ENCODE measurements at places on chromosomes 1 and 21.

DNA sequence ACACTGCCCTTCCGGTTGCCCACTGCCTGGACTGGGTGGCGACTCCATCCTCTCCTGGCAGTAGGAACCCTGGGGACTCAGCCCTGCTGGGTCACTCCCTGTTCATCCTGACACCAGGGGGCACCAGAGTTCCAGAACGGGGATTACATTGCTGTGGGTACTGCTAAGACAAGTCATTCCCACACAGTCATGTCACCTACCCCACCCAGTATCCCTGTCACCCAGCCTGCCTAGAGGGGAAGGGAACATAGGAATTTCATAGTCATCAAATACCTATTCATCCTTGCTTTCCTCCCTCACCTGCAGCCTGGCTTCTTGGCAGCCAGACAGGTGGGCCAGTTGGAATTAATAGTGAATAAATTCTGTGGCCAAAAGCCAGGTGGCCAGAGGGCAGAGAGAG, 9.8 kb upstream of the SFN start:
- DNase-seq = peak; percentile 75

GRCh38 chr1:17558954-17559614, 19.6 kb downstream of the ARHGEF10L start:
- peak; percentile 60 for DNase-seq

GRCh38 chr1:210098356-210098755, 134.2 kb upstream of the SERTAD4 start:
- peak; percentile 42 for DNase-seq

DNA sequence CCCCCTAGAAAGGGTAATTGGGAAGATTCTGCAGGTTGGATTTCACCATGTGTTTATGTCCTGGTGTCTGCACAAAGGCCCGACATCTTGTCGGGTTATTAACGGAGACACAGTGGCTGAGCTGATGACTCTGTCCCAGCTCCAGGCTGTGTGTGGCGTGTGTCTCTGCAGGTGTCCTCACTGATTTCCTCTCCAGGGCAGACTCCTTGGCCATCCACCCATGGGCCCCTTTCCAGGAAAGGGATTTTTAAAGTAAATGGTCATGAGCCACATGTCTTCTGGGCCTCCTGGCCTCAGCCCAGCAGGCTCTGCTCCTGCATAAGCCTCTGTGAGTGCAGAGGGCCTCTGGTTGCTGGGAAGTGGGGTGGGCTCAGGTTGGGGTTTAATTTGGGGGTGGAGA, 418.7 kb upstream of the VAMP3 start:
- no peak for DNase-seq

DNA sequence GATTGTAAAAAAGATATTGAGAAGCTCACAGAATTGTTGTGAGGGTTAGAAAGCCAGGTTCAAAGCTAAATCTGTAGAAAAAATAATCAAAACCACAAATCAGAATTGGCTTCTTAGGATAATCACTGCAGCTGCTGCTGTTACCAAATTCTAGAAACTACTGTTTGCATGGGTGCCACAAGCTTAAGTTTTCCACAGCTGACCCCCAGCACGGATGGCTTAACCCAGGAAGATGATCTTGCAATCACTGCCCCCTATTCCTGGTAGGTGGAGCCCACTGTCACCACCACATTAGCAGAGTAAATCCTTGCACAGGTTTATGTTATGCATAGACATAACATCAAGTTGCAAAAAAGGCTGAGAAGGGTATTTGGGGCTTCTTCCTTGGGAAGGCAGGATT, 877.8 kb upstream of the ADGRL2 start:
- no peak for DNase-seq

DNA sequence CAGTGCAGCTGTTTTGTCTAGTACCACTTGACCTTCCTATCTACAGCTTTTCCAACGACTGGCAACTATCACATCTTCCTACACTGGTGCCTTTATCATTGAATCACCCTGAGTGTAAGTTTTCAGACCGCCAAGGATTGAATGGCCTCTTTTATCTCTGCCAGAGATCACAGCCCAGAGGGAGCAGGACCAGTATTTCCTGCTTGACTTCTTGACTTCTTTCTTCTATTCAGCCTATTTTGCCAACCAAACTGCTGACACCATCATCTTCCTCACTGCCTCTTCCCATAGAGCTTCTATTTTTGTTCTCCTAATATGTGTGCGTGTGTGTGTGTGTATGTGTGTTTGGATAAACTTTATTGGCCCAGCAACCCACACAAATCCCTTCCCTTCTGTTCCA, 53.8 kb downstream of the SERBP1 start:
- no peak for DNase-seq

DNA sequence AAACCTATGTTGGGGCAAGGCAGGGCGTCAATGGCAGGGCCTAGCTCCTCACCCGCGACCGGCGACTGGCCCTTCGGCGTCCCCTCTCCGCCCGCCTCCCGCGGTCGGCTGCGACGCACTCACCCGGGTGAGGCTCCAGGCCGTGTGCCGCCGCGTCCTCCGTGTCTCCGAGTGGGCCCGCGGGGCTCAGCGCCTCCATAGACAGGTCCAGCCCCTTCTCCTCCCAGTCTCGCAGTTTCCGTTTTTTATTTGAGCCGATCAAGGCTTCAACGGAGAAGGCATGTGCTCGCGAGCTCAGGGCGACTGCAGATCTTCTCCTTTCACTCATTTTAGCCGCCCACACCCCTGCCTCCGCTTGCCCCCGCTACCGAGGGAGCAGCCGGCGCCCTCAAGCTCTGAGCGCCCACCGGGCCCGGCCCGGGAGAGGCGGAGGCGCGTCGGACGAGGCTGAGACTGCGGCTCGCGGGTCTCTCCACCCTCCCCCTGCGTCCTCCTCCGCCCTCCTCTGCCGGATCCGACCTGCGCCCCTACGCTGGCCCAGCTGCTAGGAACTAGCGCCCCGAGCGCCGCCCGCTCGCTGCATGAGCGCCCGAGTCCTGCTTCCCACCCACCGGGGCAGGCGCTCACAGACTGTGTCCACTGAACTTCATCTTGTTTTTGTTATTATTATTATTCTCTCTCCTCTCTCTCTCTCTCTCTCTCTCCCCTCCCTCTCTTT, 516 bp downstream of the TBX15 start:
- no peak for DNase-seq

DNA sequence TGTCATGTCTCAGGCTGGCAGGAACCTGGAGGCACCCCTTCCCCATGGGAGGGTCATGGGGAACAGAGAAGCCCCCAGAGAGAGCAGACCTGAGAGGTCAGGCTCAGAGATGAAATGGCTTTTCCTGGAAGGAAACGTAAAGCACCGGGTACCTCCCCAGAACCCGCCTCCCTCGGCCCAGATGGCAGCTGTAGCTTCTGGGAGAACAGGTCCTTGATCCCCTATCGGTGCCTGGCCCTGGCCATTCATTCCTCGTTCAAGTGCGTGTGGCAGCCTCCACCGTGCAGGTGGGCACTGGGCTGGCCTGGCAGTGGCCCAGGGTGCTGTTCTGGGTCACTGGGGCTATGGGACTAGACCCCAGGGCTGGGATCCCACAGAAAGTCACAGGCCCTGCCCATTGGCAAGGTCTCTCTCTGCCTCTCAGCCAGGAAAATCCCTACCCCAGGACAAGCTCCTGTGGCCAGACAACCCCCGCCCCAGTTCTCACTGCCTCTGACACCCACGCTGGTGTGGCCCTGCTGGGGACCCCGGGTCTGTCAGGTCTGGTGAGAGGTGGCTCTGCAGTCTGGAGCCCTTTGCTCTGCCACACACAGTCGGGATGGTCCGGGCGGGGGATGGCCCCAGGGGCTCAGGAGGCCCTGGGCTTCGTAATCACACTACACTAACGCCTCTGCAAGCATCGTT, 183.2 kb upstream of the VAMP3 start:
- DNase-seq = no peak

DNA sequence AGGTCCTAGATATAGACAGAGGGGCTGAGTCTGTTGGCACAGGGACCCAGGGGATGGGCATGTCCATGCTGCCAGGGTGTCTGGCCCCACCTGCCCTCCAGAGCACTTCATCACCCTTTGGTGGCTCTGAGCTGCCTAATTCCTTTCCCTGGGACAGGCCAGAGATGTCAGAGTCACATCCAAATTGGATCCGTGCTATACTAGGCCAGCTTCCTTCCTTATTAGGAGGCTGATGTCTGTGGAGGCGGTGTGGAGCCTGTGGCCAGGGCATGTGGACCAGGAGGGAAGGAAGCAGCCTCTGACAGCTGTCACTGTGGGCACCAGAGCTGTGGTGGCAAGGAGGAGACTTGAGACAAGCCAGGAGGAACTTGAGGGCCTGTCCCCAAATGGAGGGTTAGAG, 77.7 kb upstream of the TMEM51 start:
- DNase-seq = no peak

- no peak for DNase-seq
These were observed 29.6 kb downstream of the ITLN2 start for GRCh38 chr1:160924791-160925651.

- DNase-seq = no peak
These were observed 40.3 kb downstream of the CNIH3 start for GRCh38 chr1:224656392-224656791.

GRCh38 chr1:224759681-224760091, 143.6 kb downstream of the CNIH3 start:
- DNase-seq = no peak

DNA sequence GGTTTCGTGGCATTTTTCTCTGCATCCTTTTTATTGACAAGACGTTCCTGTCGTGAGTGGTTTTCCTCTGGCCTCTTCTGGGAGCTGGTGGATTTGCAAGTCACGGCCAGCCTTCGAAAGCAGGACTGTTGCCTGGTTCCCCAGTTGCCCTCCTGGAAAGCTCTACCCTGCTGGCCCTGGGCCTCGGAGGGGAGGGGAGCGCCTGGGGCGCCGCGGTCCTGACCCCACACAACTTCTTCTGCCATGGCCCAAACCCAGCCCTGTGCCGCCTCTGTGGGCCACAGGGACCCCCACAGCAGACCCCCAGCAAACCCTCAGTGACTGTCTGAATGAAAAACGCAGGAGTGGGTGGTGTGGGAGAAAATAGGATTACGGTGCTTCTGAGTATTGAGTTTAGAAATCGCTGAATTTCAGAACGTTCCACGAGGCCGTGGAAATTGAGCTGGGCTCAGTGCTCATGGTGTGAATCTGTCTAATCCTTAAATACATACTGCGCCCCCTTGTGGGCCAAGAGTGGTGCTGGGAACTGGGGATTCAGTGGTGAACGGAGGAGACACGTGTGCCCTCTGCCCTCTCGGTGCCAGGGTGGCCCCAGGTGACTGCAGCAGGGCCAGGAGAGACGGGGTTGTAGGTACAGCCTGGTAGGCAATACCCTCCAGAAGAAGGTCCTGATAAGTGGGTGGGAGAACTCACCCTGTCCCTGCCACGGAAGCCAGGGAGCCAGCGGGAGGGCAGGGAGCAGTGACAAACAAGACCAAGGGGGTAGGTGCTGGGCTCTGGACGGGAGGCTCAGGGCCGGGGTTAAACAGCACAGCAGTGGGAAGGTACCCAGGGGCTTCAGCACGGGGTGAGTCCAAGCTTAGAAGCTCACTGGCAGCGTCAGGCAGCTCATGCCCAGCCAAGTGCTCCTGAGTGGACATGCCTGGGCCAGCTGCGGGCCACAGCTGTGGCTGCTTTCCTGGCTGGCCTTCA, 101.2 kb upstream of the COL6A1 start:
- peak; percentile 50 for DNase-seq

GRCh38 chr1:36920801-36921405, 113.4 kb downstream of the GRIK3 start:
- DNase-seq = no peak

DNA sequence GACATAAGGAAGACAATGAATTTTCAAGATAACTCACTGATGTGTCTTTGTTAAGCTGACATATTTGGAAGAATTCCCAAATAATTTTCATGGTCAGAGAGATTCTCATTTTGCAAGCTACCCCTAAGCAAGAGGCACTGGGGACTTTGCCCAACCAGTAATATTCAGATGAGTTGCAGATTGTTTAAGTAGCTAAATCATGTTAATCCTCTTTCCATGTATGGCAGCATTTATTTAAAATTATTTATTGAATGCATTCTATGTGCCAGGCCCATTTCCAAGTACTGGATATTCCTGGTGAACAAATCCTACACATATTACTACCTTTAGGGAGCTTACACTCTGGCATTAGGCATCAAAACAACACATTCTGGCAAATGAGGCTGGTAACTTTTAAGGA, 56.5 kb upstream of the BACH1 start:
- DNase-seq = no peak

GRCh38 chr1:13893409-13893821, 193.4 kb downstream of the PRDM2 start:
- DNase-seq = no peak

DNA sequence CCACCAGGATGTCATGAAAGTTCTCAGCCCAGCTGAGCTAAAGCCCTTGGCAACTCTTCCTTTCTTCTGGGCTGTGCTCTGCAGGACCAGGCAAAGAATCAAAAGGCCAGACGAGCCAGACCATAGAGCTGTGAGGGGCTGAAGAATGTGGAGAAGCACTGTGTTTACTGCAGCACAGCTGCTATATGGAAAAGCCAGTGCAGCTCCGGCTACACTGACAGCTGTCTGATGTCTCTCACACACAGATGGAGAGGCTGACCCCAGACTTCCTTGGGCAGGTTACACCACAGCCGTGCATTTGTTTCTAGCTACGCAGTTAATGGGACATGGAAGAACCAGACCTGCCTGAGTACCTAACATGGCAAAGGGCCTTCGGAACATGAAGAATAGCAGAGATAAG, 40.3 kb downstream of the CD247 start:
- DNase-seq = no peak

GRCh38 chr1:1756661-1757421, 21.4 kb downstream of the NADK start:
- no peak for DNase-seq

GRCh38 chr21:45942755-45943629, 38.6 kb upstream of the COL6A1 start:
- DNase-seq = no peak

DNA sequence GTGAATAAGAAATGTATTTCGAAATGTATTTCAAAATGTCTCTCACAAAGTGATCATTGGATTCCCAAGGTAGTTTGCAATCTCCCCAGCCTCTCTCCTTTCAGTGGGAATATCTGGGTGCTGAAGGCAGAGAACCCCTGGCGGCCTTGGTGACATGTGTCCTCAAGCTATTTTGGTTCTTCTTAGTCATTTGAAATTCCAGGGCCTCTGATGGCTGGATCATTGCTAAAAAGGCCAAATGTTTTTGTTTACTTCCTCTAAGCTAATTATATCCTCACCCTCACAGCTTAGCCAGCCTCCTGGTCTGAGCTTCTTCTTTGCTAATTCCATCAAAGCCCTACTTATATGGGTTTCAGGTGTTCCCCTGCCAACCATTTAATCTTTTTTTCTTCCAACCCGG, 71.2 kb downstream of the LRRC40 start:
- no peak for DNase-seq

GRCh38 chr1:56509713-56510641, 69.4 kb downstream of the PLPP3 start:
- DNase-seq = no peak

Measured in renal cortical epithelial cell (primary cell).